ENCODE measurements at places on chromosomes 5 and 9.

DNA sequence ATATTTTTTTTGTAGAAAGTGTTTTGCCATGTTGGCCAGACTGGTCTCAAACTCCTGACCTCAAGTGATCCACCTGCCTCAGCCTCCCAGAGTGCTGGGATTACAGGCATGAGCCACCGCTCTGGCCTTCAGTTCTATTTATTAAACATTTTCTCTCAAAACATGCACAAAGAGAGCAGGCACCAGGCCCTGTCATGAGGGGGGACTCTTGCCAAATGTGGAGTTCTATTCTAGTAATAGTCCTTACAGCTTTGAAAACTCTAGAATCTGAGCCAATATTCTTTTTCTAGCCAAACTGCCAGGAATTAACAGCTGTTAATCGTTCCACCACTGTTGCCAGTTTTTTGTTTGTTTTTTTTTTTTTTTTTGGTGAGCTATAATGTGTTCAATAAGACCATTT lies 124.6 kb downstream of the TARS1 start:
- no peak for DNase-seq

DNA sequence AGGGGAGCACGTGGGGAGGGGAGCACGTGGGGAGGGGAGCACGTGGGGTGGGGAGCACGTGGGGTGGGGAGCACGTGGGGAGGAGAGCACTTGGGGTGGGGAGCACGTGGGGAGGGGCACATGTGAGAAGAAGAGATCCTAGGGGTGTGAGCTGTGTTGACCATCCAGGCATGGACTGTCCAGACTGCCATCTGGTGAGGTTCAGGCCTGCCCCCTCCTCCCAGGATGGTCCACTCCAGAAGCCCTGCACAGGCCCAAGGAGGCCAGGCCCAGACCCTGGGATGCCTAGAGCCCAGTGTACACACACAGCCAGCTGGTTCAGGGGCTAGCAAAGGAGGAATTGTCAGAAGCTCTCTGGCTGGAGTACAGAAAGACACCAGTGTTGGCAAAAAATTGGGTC lies 2.3 kb downstream of the SNAPC4 start:
- no peak for DNase-seq

- peak; percentile 44 for DNase-seq
Measured at GRCh38 chr5:54243483-54244080, 66.8 kb downstream of the ARL15 start.

GRCh38 chr5:132266031-132266835 lies 8.7 kb downstream of the PDLIM4 start:
- no peak for DNase-seq

GRCh38 chr5:132662925-132663770 lies 5.2 kb downstream of the IL13 start:
- DNase-seq = no peak

GRCh38 chr9:37760416-37761161 lies 7.0 kb downstream of the TRMT10B start:
- DNase-seq = no peak

DNA sequence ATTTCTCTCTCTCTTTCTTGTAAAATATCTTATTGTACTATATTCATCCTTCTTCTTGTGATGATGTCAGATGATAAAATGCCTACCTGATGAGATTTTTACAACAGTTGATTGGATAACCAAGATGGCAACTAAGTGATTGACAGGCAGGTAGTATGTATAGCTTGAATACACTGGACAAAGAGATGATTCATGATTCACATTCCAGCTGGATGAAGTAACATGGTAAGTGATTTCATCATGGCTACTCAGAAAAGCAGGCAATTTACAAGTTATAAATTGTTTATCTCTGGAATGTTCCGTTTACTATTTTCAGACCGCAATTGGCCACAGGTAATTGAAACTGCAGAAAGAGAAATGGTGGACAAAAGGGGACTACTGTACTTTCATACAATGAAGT lies 1471.7 kb upstream of the C9orf72 start:
- no peak for DNase-seq

DNA sequence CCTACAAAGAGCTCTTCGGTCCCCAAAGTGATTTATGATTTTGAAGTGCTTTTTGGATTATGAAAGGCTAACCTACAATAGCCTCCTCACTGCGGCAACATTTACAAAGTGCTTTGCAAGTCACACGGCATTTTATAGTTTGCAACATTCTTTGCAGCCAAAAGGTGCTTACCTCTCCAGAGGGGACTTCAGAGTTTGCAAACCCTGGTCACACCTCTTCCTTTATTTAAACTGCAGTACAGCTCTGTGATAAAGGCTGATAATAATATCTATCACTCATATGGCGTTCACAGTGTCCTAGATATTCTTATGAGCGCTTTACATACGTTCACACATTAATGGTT lies 20.0 kb upstream of the CRB2 start:
- no peak for DNase-seq

- DNase-seq = no peak
Measured at GRCh38 chr5:89255845-89256463, 373.0 kb upstream of the MEF2C start.

All from activated CD4-positive, alpha-beta T cell treated with anti-CD3 and anti-CD28 coated beads, Interleukin-2, amount 10 ng/mL, durations not matched to agents 7 days and 5 days (primary cell).